ENCODE measurements at places on chromosomes 13 and 19. TPM values are rescaled to one million over a fixed set of nuclear protein-coding genes. Genes with fewer than 3 reads are reported as not detected.

Gene DACH1
- total RNA-seq = 1.3 TPM

Gene ADGRE3
- total RNA-seq = not detected

Gene PNMA8A
- 0.38 TPM for total RNA-seq

Gene TEX26
- not detected for total RNA-seq

All from esophagus squamous epithelium (tissue), 5 donors.